ENCODE measurements at places on chromosomes 16 and 17.

DNA sequence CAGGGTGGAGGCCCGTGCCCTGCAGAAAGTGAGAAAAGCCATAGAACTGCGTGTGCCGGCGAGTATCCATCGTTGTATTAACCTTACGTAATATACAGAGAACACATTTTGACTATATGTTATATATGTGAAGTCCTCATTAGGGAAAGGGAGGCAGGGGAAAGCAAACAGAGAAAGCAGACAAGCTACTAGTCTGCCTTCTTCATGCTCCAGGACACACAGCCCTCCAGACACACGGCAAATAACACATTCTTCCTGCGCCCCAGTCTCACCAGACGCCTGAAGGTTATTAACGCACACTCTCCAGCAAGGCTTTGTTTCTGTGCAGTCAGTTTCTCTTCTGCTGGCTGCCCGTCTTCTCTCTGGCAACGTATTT is 28.8 kb downstream of the PRDM7 start:
- no peak for ATAC-seq

GRCh38 chr17:17836818-17837379 is at the start of gene SREBF1:
Gene SREBF1, minus strand, starts transcription at chr17:17836986. Its CDS starts 169 bp downstream, at chr17:17836817.
- ATAC-seq = peak; percentile 21

GRCh38 chr16:55379371-55379770 is 55.4 kb downstream of the IRX6 start:
- ATAC-seq = no peak

GRCh38 chr16:24357511-24357910 is 101.4 kb downstream of the CACNG3 start:
- no peak for ATAC-seq

DNA sequence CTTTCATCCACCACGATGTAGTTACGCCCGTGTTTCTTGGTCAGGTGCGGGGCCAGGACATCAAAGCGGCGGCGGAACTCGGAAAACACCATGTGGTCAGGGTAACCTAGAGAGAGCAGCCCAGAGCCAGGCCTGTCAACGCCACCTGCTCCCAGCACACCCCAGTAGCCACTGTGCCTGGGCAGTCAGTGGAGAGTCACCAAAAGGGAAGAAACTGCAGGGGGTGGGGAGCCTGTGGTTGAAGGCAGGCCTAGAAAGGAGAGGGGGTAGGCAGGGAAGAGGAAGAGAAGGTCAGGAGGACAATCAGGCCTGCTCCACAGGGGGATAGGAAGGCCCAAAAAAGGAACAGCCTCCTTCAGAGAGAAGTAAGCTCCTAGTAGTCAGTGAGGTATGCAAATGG is 64.1 kb downstream of the PIPOX start:
- no peak for ATAC-seq

DNA sequence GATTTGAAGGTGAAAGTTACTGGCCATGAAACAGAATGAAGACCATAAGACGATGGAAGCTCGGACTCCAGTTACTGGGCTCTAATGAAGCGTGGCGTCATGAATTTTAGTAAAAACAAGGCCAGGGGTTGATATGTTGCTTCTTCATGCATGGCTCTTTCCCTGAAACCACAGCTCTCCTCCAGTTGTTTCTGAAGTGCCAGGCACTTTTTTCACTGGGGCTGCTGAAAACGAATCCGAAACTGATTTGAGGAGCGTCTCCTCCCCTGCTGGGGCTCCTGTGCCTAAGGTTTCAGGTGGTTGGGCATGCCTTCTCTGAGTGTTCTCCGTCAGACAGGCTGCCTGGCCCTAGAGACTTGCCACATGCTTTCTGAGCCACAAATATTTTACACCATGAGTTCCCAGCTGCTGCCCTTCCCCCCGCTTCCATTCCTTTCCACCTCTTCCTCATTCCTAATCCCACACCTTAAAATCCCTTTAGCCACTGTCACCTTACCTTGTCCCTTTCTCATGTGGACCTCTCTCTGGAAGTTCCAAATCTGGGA is 3.7 kb upstream of the MYL4 start:
- peak; percentile 17 for ATAC-seq

GRCh38 chr16:503150-504071 is 24.1 kb upstream of the CAPN15 start:
- ATAC-seq = no peak

- peak; percentile 97 for ATAC-seq
These were observed 77.7 kb upstream of the KCNJ16 start for GRCh38 chr17:69997332-69997731.

DNA sequence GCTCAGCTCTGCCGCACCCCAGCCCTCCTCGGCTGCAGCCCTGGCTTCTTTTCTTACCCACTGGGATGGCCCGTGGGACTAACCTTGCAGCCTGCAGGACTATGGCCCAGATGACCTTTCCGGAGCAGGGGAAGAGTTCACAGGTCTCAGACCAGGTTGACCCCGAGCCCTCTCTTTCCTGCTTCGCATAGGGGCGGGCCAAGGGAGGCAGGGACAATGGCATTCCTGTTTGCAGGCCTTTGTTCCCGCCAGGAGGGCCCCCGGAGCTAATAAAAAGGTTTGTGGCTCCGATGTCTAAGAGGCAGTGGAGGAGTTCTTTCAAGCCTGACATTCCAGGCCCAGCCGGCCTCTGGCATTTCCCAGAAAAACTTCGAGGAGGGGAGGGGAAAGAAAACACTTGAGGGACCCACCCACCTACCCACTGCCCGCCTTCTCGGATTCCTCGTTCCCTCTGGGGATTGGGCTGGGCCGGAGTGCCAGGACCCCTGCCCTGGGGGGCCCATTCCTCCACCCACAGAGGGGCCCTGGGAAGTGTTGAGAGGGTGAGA is 5.8 kb upstream of the SOCS3 start:
- no peak for ATAC-seq

- ATAC-seq = peak; percentile 15
These were observed 973 bp upstream of the UBTF start for GRCh38 chr17:44220213-44221083.

GRCh38 chr16:89242795-89243200 is 25.3 kb downstream of the ZNF778 start:
- ATAC-seq = no peak

GRCh38 chr16:23709536-23709935 is 3.5 kb downstream of the ERN2 start:
- ATAC-seq = no peak

DNA sequence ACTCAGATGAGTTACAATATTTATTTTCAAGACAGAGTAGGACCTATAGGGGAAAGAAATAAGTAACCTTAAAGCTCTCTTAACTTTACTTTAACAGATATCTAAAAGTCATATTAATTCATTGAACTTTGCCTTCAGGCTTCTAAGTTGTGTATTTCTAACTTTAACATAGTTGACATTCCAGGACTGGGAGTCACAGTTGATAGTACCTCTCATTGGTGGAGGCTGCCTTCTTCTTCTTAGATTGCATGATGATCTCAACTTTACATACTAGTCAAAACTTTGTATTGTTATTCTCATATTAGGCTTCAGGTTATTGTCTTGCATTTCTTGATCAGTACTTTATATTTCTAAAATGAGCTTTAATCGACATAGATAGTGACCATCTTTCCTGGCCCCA is 350.1 kb upstream of the KIF2B start:
- no peak for ATAC-seq

GRCh38 chr17:4511199-4511932 is 12.7 kb downstream of the SPNS2 start:
- no peak for ATAC-seq

DNA sequence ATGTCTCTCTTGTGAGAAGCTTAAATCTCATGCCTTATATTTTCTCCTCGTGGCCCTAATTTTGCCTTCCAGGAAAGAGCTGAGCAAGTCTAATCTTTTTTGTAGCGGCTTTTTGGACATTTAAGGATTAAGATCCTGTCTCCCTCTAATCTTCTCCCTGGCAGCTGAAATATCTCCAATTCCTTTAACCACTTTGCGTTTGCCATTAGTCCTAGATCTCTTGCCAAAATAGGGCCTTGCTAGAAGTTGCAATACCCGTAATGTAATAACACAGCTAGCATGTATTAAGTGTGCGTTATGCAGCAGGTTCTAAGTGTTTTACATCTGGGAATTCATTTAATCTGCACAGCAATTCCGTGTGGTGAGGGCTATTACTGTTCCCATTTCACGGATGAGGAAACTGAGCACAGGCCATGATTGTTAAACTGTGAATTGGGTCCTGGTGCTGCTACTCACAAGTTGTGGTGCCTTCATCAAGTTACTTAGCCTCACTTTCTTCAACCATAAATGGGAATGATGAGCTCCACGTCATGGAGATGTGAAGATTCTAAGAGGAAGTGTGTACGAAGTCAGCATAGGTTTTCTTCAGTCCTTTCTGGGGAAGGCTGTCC is 198.9 kb upstream of the ASIC2 start:
- no peak for ATAC-seq

DNA sequence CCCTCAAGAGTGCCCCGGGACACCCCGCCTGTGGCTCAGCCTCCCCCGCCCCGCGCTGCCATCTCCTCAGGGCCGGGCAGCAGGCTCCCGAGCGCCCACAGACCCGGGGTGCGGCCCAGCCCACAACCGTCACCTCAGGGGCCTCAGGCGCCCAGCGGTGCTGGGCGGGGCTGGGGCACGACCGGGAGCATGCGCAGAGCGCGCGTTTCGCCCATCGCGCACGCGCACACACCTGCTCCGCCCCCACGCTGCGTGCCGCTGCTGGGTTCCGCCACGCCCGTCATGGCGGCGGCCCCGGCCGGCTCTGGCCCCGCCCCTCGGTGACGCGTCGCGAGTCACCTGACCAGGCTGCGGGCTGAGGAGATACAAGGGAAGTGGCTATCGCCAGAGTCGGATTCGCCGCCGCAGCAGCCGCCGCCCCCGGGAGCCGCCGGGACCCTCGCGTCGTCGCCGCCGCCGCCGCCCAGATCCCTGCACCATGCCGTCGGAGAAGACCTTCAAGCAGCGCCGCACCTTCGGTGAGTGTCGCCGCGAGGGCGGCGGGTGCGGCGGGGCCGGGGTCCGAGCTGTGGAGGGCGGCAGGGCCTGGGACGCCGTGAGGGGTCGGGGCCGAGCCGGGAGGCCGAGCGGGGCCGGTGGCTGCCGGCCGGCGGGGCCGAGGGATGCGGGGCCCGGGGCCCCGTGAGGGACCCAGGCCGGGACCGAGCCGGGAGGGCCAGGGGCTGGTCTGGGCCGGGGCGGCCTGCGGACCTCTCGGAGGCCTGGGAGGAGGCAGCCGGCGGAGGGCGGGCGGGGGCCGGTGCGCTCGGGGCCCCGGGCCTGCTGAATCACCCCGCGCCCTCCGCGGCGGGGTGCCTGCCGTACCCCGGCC is at the start of gene MAP1LC3B:
MAP1LC3B (plus strand) TSS at position 387 of the 871 bp plus-strand sequence; CDS start at position 479, 92 bp downstream.
- peak; percentile 76 for ATAC-seq

- peak; percentile 12 for ATAC-seq
These were observed 540 bp upstream of the RPL38 start for GRCh38 chr17:74202938-74203337.

DNA sequence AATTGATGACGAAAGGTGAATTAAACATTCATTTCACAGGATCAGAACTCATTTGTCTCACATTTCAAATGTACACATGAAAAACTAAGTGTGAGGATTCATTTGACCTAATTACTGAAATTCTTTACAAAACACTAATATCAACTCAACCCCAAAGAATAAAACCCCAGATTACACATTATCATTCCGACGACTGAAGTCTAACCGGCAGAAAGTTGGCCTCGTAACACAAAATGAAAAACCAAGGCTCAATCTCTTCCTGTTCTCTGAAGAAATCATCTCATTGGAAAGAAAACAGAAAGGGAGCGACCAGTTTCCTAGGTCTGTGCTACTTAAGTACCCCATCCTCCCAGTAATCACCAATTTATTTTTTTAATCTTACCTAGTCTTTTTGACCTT is 1.8 kb downstream of the JPT1 start:
- ATAC-seq = no peak

GRCh38 chr16:797120-797420 is 3.5 kb downstream of the GNG13 start:
- ATAC-seq = no peak

DNA sequence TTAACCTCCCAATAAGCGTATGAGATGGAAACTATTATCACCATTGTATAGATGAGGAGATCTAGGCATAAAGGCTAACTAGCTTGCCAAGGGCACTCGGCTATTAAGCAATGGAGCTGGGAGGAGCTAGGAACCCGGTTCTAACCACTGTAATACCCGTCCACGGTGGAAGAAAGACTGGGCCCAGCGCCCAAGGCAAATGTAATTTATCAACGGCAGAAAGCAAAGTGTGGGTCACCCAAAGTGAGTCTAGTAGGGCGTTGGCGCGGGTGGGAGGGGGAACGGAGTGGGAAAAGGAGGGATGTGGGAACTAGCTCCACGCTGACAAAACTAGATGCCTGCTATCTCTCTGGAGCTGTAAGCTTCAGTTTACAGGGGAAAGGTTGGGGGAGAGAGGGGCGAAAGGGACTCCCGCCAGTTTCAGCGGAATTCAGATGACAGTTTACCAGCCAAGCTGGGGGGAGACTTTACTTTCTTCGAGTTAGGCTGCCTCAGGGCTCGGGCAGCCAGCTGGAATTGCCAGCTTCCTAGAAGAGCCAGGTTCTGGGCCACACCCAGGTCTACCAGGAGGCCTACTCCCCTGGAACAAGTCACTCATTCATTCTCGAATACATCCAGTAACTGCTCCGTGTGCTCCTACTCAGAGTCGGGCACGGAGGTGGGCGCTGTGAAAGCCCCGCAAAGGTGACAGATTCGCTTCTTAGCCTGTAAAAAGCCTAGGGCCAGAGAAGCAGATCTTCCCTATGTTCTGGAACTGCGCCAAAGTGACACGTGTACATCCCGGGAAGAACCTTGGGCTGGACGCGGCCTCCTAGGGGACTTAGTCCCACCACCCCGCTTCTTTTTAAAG is 837 bp downstream of the LRRC59 start:
- peak; percentile 60 for ATAC-seq

GRCh38 chr17:15952048-15952532 is 7.2 kb downstream of the ADORA2B start:
- ATAC-seq = no peak

DNA sequence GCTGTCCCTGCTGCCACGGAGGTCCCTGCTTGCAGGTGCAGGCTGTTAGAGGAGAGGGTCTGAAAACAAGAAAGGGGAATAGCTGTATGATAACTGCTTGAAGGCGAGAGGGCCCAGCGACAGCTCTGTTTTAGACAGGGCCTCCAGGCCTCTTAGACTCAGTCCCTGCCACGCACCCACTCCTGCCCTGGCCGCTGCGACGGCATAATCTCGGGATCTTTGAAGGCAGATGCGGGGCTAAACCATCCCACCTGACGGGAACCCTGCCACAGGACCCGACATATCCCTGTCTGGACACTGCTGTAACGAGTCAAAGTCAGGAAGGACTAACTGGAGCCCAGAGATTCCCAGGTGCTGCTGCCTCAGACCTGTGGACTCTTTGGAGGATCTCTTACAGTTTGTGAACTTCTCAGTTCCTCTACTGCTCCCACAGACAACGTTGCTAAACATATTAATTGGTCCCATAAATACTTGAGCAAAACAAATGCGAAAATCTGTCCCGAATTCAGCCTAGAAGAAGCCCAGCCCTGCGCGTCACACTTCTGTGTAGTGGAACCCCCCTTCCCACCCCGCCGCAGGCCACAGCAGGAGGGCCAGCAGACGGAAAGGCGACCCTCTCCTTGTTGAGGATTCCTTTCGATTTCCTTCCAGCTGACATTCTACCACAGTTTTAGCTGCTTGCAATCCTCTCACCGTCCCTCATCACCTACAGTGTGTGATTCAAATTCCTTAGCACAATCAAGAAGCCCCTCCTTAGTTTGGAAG is 998 bp upstream of the TMEM11 start:
- peak; percentile 16 for ATAC-seq

Measured in SK-N-SH treated with all-trans-retinoic acid at 6 μM for 48 hours (cell line).